NCI-H524 (cell line): ENCODE measurements at places on chromosomes 16 and 17.
A peak's percentile ranks its signal among the peaks of the same experiment; 100 is the strongest.

GRCh38 chr17:43791589-43791988, 11.4 kb downstream of the CFAP97D1 start:
- DNase-seq: peak; percentile 90

- DNase-seq: no peak
Observed at GRCh38 chr16:10589109-10589508, 8.7 kb upstream of the EMP2 start.

DNA sequence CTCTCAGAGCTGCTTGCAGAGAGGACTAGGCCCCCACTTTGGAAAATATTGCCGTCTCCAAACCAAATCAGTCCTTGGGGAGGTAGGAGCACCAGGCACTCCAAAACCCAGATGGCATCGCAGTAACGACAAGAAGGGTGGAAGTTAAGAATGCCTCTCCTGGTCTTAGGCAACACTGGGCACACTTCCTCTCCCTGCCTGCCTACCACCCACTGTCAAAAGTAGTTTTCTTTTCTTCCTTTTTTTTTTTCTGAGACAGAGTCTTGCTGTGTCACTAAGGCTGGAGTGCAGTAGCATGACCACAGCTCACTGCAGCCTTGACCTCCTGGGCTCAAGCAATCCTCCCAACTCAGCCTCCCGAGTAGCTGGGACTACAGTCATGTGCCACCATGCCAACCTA, 47.2 kb downstream of the SRL start:
- no peak for DNase-seq

- DNase-seq: peak; percentile 57
Observed at GRCh38 chr17:32487473-32488176, 832 bp downstream of the CDK5R1 start.

GRCh38 chr16:13510425-13511151, 409.4 kb upstream of the ERCC4 start:
- no peak for DNase-seq

- DNase-seq: peak; percentile 97
Observed at GRCh38 chr16:54602666-54603065, 316.1 kb upstream of the IRX3 start.

GRCh38 chr17:66713533-66714042, 121.3 kb upstream of the CACNG5 start:
- DNase-seq: no peak

- DNase-seq: peak; percentile 88
Observed at GRCh38 chr16:67428146-67428731, 2.7 kb upstream of the HSD11B2 start.

- no peak for DNase-seq
Observed at GRCh38 chr17:79294459-79295071, 219.9 kb downstream of the ENGASE start.

DNA sequence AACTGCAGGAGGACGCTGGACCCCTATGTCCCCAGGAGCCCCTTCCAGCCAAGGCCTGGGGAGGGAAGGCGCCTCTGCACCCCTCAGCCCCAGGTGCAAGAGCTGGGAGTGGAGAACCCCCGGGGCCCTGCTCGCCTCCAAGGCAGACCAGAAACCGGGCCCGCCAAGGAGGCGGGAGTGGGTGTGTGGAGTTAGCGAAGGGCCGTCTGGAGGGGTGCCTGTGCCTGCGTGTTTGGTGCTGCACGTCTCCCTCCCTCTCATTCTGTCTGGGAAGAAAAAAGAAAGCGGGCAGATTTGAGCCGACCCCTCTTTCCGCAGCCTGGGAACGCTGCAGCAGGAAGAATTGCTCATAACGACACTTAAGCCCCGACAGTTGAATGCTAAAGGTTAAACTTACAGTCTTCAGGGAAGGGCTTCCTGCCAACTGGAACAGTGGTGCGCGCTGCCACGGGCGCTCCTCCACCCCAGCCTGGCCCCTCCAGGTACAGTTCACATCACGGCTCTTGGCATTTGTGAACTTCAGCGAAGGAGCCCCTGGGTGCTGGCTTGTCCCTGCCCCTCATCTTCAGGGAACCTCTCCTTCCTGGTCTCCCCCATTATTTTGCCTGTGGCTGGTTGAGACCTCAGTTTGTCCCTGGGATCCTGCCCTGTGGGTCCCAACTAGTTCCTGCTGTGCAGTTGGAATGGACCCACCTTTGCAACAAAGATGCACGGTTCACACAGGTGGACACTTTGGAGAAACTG, 19.2 kb upstream of the ZFHX3 start:
- no peak for DNase-seq

GRCh38 chr16:70691223-70692129, 5.6 kb upstream of the MTSS2 start:
- peak; percentile 37 for DNase-seq

GRCh38 chr17:10745231-10745630, 15.4 kb upstream of the TMEM220 start:
- DNase-seq: no peak

DNA sequence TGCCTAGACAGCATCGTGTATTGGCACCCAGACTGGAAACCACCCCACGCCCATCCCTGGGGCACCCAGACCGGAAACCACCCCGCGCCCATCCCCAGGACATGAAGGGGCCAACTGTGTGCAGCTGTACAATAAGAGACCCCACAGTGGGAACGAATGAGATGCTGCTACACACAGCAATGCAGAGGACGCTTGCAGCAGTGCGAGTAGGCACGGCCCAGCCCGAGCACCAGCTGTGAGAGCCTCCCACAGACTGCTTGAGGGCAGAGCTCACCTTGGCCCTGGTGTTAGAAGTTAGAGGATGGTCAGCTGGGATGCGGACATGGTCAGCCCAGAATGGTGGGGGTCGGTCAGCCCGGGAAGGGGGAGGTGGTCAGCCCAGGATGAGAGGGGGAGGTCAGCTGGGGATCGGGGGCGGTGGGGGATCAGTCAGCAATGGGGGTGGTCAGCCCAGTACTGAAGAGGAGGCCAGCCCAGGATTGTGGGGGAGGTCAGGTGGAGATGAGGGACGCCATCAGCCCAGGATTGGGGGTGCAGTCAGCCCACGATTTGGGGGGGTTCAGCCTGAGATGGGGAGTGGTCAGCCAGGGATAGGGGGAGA, 340.0 kb downstream of the C16orf95 start:
- no peak for DNase-seq

GRCh38 chr16:23949630-23950290, 114.0 kb downstream of the PRKCB start:
- no peak for DNase-seq

- DNase-seq: peak; percentile 52
Observed at GRCh38 chr17:16491703-16492612, at the start of gene LRRC75A. TSS of gene LRRC75A (minus strand) at chr17:16492193. CDS start at chr17:16491990, 203 bp downstream.

- peak; percentile 14 for DNase-seq
Observed at GRCh38 chr17:8163978-8164814, 1.4 kb upstream of the VAMP2 start.

GRCh38 chr16:12340151-12340733, 363.7 kb downstream of the SNX29 start:
- peak; percentile 11 for DNase-seq

DNA sequence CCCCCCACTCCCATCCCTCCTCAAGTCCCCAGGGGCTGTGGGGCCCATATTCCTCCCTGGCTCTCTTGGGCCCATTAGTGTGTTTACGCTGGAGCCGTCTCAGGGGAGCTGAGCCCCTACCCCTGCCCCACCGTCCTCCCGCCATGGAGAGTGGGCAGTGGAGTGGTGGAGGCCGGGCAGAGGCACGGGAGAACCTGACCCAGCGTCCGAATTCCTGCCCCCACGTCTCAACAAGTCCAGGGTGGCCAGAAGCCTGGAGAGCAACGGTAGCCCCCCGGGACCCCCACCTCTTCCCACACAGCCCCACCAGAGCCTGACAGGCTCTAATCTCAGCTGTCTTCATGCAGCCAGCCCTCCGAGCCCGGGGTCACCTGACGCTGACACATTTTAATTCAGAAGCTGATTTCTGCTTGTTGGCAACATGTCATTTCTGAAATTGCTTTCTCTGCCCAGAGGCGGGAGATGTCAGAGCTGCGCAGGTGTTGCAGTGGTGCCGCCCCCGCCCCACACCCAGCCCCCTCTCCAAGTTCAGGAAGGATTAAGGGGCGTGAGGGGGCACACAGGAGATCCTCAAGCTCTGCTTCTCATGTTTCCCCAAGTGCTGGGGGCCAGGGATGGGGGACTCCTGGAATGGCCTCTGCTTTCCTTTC, 32.6 kb downstream of the WNT9B start:
- DNase-seq: no peak

DNA sequence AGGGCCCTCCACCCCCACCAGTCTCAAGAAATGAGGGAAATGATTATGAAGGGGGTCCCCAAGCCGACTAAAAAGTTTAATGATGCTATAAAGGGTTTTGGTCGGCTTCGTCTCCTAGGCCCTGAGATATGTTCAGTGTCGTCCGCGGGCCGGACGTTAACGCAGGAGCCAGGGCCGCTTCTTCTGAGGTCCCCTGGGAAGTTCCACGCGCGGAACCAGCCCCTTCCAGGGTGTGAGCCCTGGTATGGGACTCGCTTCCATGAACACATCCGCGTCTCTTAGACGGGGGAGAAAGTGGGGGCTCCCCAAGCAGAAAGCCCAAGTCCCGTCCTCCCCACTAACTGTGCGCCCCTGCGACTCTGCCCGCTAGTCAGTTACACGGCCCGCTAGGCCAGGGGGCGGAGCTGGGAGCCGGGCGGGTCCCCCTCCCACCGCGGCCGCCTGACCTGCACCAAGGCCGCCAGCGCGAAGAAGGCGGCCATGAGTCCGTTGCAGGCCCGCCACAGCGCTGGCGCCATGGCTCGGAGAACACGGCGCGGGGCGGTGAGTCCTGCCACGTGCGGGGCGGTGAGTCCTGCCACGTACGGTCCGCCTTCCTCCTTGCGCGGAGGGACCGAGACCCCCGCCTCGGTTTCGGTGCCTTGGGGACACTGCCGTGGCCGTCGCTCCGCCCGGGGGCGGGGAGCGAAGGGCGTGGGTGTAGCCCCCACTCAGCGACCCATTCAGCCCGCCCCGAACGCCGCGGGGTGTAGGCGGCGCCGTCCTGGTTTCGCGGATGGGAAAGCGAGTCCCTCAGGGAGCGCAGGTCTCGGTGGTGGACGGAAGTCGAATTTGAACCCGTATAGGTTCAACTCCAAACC, at the start of gene TMEM220:
TSS of gene TMEM220 (minus strand) at position 690 of the 860 bp plus-strand sequence. CDS start at position 518, 172 bp downstream.
- DNase-seq: peak; percentile 45

DNA sequence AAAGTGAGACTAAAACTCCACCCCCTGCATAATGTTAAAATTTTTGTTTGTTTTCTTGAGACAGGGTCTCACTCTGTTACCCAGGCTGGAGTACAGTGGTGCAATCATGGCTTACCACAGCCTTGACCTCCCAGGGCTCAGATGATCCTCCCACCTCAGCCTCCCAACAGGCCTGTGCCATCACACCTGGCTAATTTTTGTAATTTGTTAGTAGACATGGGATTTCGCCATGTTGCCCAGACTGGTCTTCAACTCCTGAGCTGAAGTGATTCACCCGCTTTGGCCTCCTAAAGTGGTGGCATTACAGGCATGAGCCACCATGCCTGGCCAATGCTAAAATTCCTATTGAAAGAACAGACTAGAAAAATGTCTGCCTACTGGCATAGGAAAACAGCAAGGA, 103.8 kb downstream of the TRIM37 start:
- no peak for DNase-seq

DNA sequence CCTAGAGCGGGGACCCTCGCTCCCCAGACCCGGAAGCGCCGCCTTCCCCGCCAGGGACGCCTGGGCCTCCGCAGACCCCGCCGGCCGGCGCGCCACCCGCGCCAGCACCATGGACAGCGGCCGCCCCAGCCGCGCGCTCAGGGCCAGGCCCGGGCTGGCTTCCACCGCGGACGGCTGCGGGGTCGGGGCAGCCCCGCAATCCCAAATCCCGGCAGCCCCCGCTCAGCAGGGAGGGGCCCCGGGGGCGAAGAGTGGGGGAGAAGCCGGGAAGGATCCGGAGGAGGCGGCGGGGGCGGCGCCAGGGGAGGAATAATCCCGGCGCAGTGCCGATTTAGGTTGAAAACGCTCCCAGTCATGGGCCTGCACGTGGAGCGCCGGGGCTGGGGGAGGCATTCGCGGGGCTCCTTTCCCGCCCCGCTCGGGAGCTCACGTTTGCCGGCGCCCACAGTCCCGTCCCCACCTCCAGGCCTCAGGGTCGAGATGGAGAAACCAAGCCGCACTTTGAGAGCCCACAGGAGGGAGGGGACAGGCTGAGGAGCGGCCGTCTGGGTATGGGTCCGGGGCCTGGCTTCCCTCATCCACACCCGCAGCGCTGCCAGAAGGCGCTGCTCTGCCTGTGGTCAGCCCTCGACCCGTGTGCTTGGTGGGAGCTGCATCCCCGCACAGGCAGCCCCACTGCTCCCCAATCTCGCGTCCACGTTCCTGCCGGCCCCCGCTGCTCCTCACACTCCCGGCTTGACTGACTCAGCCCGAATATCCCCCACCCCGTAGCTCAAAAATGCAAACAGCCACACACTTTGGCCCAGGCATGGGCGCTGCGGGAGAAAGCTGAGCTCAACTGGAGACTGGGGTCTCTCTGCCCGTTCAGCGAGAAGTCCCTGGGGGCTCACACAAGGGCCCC, 4.7 kb downstream of the FBXL16 start:
- DNase-seq: no peak

DNA sequence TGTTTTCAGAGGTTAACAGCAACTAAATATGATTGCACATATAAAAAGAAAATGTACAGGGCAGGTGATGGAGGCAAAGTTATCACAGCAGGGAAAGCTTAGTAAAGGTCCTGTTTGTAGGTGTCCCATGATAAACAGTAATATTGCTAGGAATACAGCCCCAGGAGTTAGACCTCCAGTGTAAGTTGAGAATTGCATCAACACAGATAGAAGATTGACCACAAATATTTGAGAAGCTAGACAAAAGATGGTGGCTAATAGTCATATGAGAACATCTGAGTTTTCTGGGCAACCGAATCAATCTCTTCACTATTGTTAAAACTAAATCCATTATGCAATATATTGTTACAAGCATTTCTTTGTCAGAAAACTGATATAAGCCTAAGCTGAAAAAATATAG, 152.6 kb downstream of the CDH11 start:
- DNase-seq: no peak

- no peak for DNase-seq
Observed at GRCh38 chr16:52568983-52569690, 22.2 kb upstream of the TOX3 start.

GRCh38 chr16:78100112-78100467, 636 bp downstream of the WWOX start:
- DNase-seq: no peak

DNA sequence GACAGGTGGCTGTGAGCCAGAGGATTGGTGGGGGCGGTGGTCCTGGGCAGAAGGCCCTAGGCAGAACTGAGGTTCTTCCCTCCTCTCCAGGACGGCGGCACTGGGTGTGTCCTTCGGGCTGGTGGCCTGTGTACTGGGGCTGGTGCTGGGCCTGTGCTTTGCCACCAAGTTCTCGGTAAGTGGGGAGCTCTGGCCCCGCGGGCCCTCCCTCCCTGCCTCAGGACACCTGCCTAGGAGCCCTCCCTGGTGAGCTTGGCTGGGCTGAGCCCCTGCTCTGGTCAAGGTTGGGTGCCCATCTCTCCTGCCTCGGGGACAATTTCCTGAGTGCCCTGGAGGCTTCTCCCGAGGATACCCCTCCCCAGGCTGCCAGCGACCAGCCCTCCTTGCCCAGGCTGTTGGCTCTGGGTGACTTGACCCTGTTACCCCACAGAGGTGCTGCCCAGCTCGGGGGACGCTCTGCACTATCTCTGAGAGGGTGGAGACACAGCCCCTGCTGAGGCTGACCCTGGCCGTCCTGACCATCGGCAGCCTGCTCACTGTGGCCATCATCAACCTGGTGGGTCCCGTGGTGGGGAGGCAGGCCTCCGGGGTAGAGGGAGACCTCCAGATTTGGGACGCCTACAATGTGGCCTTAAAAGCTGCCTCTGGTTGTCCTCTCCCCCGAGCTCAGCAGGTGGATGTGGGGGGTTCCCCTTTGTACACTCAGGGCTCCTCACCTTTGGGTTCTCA, 42.0 kb downstream of the ADCY7 start:
- DNase-seq: no peak

- DNase-seq: peak; percentile 99
Observed at GRCh38 chr16:75908331-75909117, 182.2 kb upstream of the CPHXL start.

- no peak for DNase-seq
Observed at GRCh38 chr17:75564195-75564594, 23.4 kb upstream of the MYO15B start.
